Neural crest cell (in vitro differentiated cells): ENCODE measurements at places on chromosomes 6 and 20.

- DNase-seq: no peak
Observed at GRCh38 chr6:75290136-75290945, 5.7 kb upstream of the TMEM30A start.

- DNase-seq: no peak
Observed at GRCh38 chr20:25220021-25220730, 24.7 kb downstream of the ENTPD6 start.

- DNase-seq: no peak
Observed at GRCh38 chr20:19922716-19923115, 94.4 kb upstream of the NAA20 start.

GRCh38 chr6:28167926-28168325, 26.2 kb downstream of the ZKSCAN8 start:
- DNase-seq: no peak

DNA sequence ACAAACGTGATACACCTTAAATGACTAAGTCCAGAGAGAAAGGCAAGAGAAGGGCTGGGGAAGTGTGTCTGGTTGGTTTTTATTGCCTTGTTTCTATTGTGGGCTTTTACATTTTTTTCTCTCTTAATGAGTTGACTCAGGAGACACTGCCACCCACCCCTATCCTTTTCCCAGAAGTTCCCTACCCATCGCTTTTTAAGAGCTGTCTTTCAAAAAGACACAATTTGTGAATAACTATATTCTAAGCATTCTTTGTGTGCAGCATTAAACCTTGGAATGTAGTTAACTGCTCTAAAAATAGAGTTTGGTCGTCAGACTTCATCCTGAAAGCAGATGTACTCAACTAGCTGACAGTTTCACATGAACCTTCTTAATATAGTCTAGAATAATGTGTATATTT, 174.9 kb downstream of the ISM1 start:
- DNase-seq: no peak

DNA sequence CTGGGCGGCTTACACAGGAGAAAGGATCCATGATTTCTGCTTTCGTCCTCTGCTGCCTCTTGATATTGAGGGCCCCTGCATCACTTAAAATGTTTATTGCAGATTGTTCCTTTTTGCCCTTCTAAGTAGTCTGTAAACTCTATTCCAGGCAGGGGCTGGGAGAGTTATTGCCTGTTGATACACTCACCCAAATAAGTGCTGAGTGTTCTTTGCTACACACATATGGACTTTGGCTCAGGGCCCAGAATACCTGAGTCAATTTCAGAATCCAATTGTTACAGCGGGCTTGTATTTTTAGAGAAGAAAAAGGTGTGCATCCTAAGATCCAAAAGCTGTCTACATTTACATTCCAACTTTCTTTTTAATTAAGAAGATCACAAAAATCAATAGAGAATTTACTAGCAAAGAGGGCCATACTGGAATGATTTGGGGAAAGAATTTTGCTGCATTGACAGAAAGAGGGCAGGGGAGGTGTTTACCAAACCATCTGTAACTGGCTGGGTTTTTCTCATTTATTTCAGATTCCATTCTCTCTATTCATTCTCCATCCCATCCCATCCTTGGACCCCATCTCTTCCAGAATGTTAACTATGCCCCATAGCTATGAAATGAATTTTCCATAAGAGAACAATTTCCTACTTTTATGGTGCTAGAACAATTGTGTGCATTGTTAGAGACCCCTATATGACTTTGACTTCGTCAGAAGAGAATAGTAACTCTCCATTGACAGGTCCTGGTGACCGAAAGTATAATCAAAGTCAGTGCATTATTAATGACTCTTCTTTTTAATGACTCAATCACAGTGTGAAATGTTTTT, 959.9 kb upstream of the FLRT3 start:
- no peak for DNase-seq

- DNase-seq: no peak
Observed at GRCh38 chr6:134162932-134163331, 110.5 kb upstream of the SLC2A12 start.

DNA sequence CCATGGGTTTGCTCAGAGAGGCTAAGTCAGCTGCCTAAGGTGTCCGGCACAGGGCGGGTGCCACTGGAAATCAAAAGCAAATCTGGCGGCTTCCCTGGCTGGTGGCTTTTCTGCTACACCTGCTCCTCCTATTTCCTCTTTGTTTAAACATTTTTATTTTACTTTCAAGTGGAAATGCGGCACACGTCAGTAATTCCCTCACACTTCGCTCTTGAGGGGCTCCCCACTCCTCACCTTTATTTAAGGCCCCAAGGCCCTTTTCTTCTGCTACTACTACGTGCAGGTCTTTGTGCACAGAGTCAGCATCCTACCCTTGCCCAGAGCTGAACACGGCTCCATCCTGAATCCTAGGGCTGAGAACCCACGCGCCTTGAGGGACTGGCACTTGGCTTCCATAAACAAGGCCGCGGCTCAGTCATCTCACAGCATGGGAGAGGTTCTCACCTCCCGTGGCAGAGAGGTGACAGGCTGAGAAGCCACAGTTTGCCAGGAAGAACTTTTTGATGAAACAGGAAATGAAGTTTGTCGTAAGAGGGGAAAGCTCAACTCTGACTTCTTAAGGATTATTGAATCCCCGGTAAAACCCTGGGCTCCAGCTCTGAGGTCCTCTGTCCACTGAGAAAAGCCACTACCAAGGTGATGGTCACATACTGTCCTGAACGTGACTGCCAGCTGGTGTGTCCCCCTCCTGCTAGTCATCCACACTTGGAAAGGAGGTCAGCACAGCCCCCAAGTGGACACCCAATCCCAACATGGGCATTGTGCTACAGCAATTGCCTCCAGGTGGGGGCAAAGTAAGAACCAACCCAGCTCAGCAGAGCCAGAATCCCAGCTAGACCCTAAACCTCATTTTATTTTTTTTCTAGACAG, 48.0 kb downstream of the NFATC2 start:
- no peak for DNase-seq

DNA sequence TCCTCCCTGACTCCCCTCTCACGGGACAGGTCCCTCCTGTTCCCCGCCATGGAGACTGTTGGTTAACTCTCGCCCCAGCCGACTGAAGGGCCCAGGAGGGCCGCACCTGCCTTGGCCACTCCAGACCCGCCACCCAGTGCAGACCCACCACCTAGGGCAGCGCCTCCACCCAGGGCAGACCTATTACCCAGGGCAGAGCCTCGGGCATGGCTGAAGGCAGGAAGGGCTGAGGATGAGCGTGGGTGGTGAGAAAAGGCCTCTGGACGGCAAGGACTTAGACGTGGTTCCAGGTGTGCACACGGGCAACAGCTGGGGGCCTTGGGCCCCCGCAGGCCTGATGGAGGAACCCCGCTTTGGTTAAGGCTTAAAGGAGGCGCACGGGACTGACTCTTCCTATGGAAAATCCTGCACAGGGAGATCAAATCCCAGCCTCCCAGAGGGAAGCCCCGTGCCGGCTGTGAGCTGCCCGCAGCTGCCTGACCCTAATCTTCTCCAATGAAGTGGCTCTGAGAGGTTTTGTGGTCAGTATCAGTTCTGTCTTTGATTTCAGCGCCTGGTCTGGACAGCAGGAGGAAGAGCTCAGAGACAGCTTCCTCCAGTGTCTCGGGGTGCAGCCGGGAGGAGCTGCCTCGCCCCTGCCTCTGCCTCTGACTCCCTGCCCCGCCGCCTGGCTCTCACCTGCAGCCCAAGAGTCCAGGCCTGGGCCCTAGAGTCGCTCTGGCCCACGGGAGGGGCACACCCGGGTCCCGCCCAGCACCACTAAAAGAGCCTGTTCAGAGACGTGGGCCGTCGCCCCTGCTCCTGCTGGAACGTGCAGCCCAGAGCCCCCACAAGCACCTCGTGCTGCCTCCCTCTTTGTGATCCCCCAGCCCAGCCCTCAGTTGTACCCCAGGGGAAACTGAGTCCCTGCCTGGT, 12.1 kb upstream of the CHRNA4 start:
- DNase-seq: no peak

GRCh38 chr6:87837876-87838275, 135.8 kb upstream of the AKIRIN2 start:
- no peak for DNase-seq

DNA sequence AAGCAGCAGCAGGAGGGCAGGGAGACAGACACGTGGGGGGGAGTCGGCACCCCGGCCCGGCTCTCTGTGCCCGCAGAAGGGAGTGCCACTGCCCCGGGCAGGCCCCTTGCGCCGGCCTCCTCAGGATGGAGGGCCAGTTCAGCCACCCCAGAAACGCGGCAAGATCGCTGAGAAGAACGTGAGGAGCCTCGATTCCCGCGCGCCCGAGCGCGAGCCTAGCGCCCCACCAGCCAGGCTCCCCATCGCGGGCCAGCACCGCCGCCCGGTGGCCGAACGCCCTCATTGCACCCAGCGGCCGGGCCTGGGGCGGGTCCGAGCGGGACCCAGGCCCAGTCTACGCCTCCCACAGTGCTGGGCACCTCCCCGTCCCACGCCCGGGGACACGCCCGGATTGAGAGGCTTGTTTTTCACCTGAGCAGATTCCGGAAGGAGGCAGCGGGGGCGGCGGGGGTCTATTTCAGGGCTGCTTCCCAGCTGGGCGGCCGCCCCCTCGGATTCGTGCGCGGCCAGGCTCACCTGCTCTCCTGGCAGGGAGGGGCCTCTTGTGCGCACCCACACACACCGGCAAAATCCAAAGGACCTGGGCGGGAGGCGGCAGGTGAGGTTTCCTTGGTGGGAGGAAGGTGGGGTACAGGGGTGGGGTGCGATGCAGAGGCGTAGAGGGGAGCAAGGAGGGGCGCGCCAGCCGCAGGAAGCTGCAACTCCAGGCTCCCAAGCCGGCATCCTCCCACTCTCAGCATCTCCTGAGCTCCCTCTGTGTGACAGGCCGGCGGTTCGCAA, 9.0 kb upstream of the GRM4 start:
- DNase-seq: peak; percentile 84

- no peak for DNase-seq
Observed at GRCh38 chr6:27433714-27434113, 39.2 kb downstream of the ZNF184 start.

GRCh38 chr6:160077526-160077925, 44.1 kb upstream of the SLC22A1 start:
- DNase-seq: no peak

DNA sequence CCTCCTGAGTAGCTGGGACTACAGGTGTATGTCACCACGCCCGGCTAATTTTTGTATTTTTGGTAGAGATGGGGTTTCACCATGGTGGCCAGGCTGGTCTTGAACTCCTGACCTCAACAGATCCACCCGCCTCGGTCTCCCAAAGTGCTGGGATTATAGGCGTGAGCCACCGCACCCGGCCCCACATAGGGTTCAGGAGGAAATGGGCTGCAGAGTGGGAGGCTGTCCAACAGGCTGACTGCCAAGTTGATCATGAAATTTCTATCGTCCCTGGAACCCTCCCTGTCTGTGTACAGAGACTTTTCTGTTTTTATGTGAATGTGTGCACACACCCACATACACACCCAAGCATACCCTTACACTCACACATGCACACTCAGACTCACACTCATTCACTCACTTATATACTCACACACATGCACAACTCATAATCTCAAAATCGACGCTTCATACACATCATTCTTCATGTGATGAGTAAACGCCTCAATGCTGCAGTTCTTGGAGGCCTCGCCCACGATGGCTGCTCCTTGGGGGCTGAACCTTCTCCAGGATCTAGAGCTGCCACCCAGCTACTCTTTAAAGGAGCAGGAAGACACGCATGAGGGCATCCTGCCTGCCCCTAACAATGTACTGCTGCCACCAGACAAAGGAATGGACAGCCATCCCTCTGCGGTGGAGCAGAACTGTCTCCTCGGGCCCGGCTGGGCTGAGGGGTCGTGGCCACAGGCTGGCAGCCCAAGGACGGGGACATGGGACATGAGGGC, 35.6 kb downstream of the SUN5 start:
- no peak for DNase-seq

- no peak for DNase-seq
Observed at GRCh38 chr20:8788831-8789230, 280.1 kb upstream of the PLCB4 start.

- DNase-seq: no peak
Observed at GRCh38 chr6:25612666-25613065, 39.3 kb upstream of the SCGN start.

DNA sequence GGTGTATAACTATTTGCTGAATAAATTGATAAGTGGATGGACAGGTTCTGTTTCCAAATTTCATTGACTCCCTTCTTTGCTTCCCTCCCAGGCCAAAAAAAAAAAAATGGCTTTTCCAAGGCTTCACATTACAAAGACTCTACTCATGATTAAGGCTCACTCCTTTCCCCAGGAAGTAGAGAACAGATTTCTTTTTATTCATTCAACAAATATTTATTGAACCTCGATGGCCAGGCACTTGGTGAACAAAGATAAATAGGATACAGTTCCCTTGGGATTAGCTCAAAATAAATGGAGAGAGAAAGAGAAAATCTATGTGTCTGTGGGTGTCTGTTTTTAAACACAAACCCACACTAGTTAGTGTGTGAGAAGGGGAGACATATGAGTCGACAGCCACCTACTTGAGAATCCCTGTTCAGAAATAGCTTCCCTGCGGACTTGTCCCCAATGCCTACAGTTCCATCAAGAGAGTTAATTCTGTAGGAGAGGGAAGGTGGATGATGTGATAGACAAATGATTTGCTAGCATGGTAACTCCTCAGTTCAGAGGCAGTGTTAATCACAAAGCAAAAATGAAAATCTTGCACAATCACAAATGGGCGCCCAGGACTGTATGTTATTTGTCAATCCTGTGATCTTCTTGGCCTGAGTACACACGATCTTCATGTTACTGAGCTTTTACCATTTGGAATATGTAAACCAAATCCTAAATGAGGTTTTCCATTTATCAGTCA, 20.3 kb downstream of the TRAF3IP2 start:
- no peak for DNase-seq

- DNase-seq: no peak
Observed at GRCh38 chr20:59850018-59850641, 83.3 kb downstream of the SYCP2 start.

GRCh38 chr20:49345524-49345923, 67.7 kb upstream of the ZNFX1 start:
- no peak for DNase-seq

DNA sequence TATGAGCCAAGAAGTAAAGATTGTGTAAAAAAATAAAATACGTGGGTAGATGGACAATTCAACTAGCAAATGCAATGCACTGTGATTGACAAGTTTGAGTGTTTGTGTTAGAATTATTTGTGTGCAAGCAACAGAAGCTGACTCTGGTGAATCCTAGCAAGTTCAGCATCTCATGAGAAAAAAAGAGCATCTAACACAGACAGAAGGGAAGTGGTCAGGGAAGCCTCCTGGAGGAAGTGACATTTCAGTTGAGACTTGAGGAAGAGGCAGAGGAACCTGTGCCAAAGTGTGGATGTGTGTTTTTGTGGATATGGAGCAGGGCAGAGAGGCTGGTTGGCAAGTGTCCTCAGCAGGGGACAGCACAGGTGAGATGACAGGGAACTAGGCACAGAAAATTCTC, 248.7 kb downstream of the ZNF217 start:
- DNase-seq: no peak

DNA sequence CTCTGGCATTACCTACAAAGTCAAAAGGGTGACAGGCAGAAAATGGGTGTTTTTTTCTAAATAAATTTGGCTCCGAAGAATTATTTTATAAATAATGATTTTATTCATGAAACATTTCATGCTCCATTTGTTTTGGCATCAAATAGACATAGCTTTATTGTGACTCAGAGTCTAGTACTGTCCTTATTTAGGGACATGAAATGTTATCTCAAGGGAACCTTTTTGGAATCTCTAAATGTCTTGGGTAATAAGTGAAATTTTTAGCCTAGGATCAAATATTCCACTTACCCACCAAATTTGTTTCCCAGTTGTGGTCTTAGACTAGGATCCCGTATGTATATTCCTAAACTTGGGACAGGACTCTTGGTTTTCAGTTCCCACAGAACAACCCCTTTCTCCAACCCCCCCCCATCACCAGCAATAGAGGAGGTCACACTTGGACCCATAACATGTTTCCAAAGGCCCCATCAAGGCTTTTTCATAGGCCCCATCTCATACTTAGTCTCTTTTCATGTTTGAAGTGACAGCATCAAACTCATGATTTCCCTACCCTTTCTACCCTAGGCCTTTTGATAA, 81.8 kb downstream of the JAG1 start:
- no peak for DNase-seq
